HEK293T (cell line): ENCODE measurements at places on chromosomes 13 and 19.

GRCh38 chr13:38530492-38530891 lies 156.4 kb upstream of the FREM2 start:
- DNase-seq = no peak

DNA sequence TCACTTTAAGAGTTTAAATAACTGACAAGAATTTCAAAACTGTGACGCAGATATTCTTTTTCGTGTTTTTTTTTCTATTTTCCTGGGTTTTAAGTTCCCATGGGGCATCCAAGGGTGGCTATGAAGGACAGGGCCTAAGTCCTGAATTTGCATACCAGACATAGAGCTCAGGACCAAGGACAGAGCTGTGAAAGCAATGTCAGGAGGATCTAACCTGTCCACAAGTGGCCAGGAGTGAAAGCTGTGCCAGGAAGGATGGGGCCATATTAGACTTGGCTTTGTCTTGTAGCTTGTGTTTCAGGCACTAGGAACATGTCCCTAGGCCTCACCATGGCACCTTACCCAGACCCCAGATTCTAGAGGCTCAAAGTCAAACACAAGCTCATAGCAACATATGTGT lies 289.4 kb upstream of the MIR17HG start:
- DNase-seq = no peak

DNA sequence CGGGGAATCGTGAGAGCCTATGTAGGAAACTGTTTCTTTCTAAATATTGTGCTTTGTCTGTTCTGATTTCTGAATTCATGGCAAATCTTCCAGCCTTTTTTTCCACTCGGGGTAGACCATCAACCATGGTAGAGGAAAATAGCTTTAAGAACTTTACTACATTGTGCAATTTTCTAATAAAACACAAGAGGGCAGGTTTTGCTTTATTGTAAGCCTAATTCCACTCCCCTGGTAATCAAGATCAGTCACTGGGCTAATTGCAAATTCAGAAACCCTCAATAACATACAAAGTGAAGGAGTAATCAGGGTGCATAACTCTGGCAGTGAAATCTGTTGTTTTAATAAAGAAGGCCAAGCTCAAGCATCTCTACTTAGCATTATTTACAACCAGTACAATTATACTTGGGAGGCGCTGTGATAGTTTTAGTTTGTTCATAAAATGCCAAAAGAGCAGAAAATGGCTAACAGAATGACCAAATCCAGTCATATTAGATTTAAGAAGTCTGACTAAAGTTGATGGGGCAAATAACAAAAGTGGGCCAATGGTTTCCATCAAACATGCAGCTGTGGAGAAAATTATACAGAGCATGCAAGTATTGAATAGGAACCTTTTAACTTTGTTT lies 43.8 kb downstream of the DCT start:
- DNase-seq = peak; percentile 80

DNA sequence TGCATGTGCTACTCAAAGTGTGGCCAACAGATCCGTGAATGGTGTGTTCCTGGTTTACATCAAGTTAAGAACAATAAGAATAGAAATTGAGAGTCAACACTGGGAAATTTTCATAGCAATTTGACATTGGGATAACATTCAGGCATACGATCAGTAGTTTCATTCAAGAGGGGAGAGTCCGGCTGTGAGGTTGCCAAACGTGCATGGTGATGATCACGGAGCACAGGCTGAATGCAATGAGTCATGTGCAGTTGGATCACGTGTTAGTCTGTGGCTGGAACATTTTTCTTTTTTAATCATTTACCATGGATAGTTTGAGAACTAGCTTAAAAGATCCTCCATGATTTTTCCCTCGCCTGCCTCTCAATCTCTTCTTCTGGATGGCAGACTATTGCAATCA lies 2.5 kb upstream of the DCT start:
- no peak for DNase-seq
